GM23248 (cell line): ENCODE measurements at places on chromosomes 2 and 18. TPM values are rescaled to one million over a fixed set of nuclear protein-coding genes. Genes with fewer than 3 reads are reported as not detected.

TUBA4B gene
- total RNA-seq = not detected in 2 replicates

WNT6 gene
- total RNA-seq = not detected in 2 replicates

FLACC1 gene
- total RNA-seq = 0.38 and 2.3 TPM in 2 replicates

DYNC2LI1 gene
- total RNA-seq = 15.9 and 21.0 TPM in 2 replicates

LRRTM1 gene
- total RNA-seq = not detected in 2 replicates

RAPGEF4 gene
- total RNA-seq = 2.2 TPM in 1 of 2 replicates, not detected in the other

ALPI gene
- not detected in 2 replicates for total RNA-seq

CHN1 gene
- total RNA-seq = 101 and 115 TPM in 2 replicates

CPO gene
- not detected in 2 replicates for total RNA-seq

SERPINB11 gene
- total RNA-seq = not detected in 2 replicates

RAB6C gene
- not detected in 2 replicates for total RNA-seq

RAB1A gene
- 119 and 120 TPM in 2 replicates for total RNA-seq

NMUR1 gene
- not detected in 2 replicates for total RNA-seq

CYBRD1 gene
- total RNA-seq = 222 and 248 TPM in 2 replicates

PPP1R7 gene
- 44.6 and 53.1 TPM in 2 replicates for total RNA-seq

CYB5A gene
- total RNA-seq = 21.5 and 55.0 TPM in 2 replicates

PSTPIP2 gene
- 2.8 and 3.8 TPM in 2 replicates for total RNA-seq

FAM110C gene
- total RNA-seq = not detected in 2 replicates

NT5C1B gene
- total RNA-seq = not detected in 2 replicates

ZBTB14 gene
- 9.5 and 10.6 TPM in 2 replicates for total RNA-seq

SOX11 gene
- under 0.01 and 0.13 TPM in 2 replicates for total RNA-seq

ARHGEF33 gene
- 0.13 and 0.54 TPM in 2 replicates for total RNA-seq

NEB gene
- total RNA-seq = 1.3 and 1.5 TPM in 2 replicates
